HCT116 (cell line): ENCODE measurements at places on chromosomes 5 and 9. TPM values are rescaled to one million over a fixed set of nuclear protein-coding genes. Genes with fewer than 3 reads are reported as not detected.
A peak's percentile ranks its signal among the peaks of the same experiment; 100 is the strongest.

The LOX gene
- total RNA-seq: 0.12 TPM

The DNAI1 gene
- 1.1 TPM for total RNA-seq

The C5orf63 gene
- total RNA-seq: 4.4 TPM

The FSTL4 gene
- total RNA-seq: 0.37 TPM

- H3K27me3 ChIP-seq: no peaks in the 10 kb centered on the region
- H3K36me3 ChIP-seq: no peaks in the 10 kb centered on the region
- no peak overlapping the region for H3K4me3 ChIP-seq
- no peak overlapping the region for H3K27ac ChIP-seq
Measured at GRCh38 chr5:35857606-35858205, 1.0 kb downstream of the IL7R start.

DNA sequence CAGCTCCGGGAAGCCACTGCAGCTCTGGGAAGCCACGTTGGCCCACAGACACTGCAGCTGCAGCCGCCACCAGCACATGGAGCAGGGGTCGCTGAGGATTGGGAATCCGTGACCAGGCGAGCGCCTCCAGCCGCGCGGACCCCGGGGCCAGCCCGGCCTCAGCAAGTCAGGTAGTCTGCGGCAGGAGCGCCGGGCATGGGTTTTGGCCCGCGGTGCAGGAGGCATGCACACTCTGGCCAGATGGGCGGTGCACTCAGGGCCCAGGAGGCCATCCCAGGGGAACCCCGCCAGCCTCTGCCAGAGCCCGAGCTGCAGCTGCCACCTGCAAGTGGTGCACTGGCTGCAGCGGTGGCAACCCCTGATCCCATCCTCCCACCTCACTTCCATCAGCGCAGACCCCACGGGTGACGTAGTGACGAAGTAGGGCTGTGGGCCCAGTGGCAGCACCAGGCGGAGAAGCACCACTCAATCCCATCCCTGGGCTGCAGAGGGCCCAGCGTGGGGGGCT is 368.3 kb upstream of the SPATA31A5 start:
- DNase-seq: no peak
- H3K4me3 ChIP-seq: no peak overlapping the region
- H3K27ac ChIP-seq: no peak overlapping the region
- H3K27me3 ChIP-seq: no peaks in the 10 kb centered on the region
- H3K4me1 ChIP-seq: no peaks in the 10 kb centered on the region

The C9orf50 gene
- not detected for total RNA-seq

The DNM1 gene
- 12.0 TPM for total RNA-seq

- H3K27ac ChIP-seq: no peak overlapping the region
- no peaks in the 10 kb centered on the region for H3K27me3 ChIP-seq
- DNase-seq: no peak
- no peaks in the 10 kb centered on the region for H3K4me1 ChIP-seq
- H3K4me3 ChIP-seq: no peak overlapping the region
Measured at GRCh38 chr5:137761566-137761965, 7.4 kb upstream of the HNRNPA0 start.

The MUSK gene
- total RNA-seq: not detected

GRCh38 chr5:80370390-80370789 is 37.5 kb upstream of the ZFYVE16 start:
- H3K4me3 ChIP-seq: no peak overlapping the region
- H3K27me3 ChIP-seq: no peaks in the 10 kb centered on the region
- no peak for DNase-seq
- H3K4me1 ChIP-seq: no peaks in the 10 kb centered on the region
- no peak overlapping the region for H3K27ac ChIP-seq

The GSN gene
- total RNA-seq: 71.3 TPM

The CARTPT gene
- not detected for total RNA-seq

The PCDHGA9 gene
- total RNA-seq: 0.34 TPM

DNA sequence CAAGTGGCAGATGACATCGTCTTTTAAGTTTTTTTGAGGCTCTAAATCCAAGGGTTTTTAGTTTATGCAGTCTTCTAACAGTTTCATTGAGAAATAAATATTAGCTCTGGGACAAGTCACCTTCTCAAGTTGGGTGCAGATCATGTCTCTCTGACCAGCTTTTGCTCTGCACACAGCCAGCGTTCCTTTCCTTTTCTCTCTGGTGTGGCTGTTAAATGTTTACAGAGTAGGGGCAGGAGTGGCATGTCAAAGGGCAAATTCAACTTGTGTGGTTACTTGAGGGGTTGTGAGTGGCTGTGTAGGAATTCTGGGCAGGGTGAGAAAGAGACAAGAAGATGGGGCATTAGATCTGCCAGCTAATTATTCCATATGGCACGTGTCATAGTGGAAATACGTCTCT is 187.5 kb upstream of the HMHB1 start:
- no peaks in the 10 kb centered on the region for H3K27me3 ChIP-seq
- H3K4me3 ChIP-seq: no peak overlapping the region
- H3K27ac ChIP-seq: no peak overlapping the region
- peaks cover 4% of the 10 kb centered on the region for H3K4me1 ChIP-seq
- no peak for DNase-seq

- no peaks in the 10 kb centered on the region for H3K27me3 ChIP-seq
- DNase-seq: peak; percentile 58
- no peak overlapping the region for H3K27ac ChIP-seq
- H3K36me3 ChIP-seq: no peaks in the 10 kb centered on the region
- H3K4me1 ChIP-seq: peaks cover 2% of the 10 kb centered on the region; the same call in 1 of the 2 replicates
Measured at GRCh38 chr5:33312571-33313549, 127.9 kb upstream of the TARS1 start.

DNA sequence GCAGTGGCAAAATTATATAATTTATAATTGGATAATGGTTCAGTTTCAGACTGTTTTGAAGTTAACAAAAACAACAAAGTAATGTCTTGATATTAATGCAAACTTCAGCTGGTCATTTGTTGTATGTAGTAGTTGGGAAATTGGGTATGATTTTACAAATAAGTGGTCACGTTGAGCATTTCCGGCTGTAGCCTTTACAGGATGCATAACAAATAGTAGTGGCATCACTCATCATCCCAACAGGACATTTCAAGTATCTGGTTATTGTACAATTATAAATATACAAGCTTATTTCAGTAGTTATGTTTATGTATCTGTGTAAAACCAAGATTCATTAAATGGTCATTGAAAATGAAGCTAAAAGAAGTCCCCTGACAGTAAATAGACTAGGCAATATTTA is 72.9 kb downstream of the SMIM15 start:
- no peaks in the 10 kb centered on the region for H3K36me3 ChIP-seq
- no peak overlapping the region for H3K27ac ChIP-seq
- no peak for DNase-seq
- no peak overlapping the region for H3K4me3 ChIP-seq

The BSPRY gene
- total RNA-seq: 22.7 TPM

The TMEFF1 gene
- 3.3 TPM for total RNA-seq

GRCh38 chr9:96376891-96377874 is 6.3 kb downstream of the SLC35D2 start:
- no peaks in the 10 kb centered on the region for H3K36me3 ChIP-seq
- peak overlapping the region; percentile 78 for H3K27ac ChIP-seq
- peaks cover 35% of the 10 kb centered on the region for H3K4me1 ChIP-seq
- H3K4me3 ChIP-seq: no peak overlapping the region

DNA sequence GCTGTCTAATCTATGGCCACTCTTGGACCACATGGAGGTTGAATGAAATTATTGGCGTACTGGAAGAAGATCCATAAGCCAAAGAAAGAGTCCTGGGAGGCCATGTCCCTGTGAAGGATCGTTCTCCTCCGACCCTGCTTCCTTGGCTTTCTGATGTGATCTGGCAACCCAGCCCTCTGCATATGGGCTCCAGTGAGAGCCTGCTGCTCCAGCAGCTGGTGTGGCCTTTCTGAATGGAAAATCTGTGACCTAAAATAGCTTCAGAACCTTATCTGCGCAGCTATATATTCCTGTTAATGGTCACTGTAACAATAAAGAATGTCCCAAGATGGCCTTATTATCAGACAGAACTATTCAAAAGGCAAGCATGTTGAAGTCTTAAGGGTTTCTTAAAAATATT is 40.2 kb upstream of the PHF2 start:
- H3K27me3 ChIP-seq: no peaks in the 10 kb centered on the region
- no peak overlapping the region for H3K4me3 ChIP-seq
- peaks cover 9% of the 10 kb centered on the region; the same call in 1 of the 2 replicates for H3K36me3 ChIP-seq
- DNase-seq: no peak
- no peak overlapping the region for H3K27ac ChIP-seq

The SLCO4C1 gene
- total RNA-seq: 0.12 TPM
